GM13977 (cell line): ENCODE measurements at places on chromosomes 4 and X.

DNA sequence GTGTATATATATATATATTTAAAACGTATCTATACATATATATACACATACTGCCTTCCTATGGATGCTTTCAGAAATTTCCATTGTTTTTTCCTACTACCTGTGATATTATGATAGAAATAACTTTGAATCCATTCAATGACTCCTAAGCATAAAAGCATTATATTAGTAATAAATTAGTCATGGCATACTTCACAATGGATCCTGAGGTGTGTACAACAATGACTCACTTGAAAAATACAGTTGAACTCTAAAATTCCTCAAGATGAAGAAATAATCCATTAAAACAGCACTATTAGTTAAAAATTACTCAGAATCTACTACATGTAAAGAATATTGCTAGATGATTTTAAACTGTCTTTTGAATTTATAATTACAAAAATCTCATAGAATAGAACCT lies 201.1 kb downstream of the STPG2 start:
- no peak for DNase-seq

- peak; percentile 4 for DNase-seq
These were observed 108.8 kb downstream of the HHIP start for GRCh38 chr4:144754562-144755410.

DNA sequence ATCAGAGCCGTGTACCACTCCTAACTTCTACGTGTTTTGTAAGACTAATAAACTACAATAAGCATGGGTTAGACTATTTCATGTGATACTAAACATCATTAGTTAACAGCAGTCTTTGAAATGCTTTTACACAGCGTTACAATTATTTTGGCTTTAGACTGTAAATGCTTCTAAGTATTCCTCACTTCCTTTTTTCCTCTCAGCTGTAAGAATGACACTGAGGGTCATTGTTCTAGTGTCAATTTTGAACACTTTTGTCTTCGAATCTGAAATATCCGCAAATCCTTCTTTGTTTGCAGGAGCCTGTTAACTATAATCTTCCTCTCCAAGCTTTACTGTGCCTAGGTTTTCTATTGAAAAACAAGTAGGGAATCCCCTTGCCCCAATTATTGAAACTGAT lies 1.5 kb downstream of the ABCE1 start:
- no peak for DNase-seq

GRCh38 chrX:1178580-1179057 lies 33.8 kb downstream of the CRLF2 start:
- no peak for DNase-seq

GRCh38 chr4:90137555-90137954 lies 10.4 kb downstream of the CCSER1 start:
- no peak for DNase-seq

GRCh38 chr4:53622739-53623151 lies 31.5 kb upstream of the LNX1 start:
- DNase-seq: no peak

- no peak for DNase-seq
These were observed 28.7 kb upstream of the GYPA start for GRCh38 chr4:144169211-144169610.

DNA sequence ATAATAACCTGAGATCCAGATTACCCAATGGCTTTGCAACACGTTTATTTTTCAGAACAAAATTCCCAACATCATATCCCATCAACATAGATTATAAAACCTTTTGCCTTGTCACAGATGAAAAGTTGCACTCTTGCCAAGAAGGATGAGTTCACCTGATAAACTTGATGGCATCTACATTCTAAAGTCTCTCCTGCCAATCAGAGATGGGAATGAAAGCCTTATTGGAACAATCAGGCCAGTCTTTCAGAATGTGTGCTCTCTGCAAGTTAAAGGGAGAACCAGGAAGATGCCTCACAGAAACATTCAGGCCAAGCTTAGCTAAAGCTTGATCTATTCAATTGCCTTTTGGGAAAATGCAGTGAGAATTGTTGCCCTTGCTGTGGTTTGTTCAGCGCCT lies 1.3 kb downstream of the LPAR4 start:
- no peak for DNase-seq

DNA sequence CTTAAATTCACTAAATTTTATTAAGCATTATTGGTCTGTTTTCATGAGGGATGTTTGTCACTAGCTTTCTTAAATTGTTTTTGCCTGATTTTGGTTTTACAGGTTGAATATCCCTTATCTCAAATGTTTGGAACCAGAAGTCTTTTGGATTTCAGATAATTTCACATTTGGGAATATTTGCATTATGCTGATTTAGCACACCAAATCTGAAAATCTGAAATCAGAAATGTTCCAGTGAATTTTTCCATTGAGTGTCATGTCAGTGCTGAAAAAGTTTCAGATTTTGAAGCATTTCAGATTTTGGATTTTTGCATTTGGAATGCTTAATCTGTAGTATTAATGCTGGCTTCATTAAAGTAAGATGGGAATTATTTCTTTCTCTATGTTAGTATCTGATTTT lies 14.7 kb downstream of the FAM193A start:
- no peak for DNase-seq

DNA sequence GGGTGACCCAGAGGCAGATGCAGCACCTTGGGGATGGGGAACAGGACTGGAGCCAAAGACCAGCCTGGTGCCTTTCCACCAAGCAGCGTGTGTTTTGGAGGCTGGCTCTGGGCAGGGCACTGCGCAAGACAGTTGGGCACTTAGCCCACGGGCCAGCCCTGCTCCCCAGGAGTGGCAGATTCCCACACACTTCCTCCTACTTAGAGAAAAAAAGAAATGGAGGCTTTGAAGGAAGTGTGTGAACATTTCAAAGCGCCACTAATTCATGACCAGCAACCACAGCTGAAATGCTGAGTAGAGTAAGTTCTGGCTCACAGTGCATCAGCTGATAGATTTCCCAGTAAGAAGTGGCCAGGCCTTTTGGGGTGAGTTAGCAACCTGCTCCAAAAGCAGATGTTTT lies 54.9 kb upstream of the LGI2 start:
- no peak for DNase-seq

DNA sequence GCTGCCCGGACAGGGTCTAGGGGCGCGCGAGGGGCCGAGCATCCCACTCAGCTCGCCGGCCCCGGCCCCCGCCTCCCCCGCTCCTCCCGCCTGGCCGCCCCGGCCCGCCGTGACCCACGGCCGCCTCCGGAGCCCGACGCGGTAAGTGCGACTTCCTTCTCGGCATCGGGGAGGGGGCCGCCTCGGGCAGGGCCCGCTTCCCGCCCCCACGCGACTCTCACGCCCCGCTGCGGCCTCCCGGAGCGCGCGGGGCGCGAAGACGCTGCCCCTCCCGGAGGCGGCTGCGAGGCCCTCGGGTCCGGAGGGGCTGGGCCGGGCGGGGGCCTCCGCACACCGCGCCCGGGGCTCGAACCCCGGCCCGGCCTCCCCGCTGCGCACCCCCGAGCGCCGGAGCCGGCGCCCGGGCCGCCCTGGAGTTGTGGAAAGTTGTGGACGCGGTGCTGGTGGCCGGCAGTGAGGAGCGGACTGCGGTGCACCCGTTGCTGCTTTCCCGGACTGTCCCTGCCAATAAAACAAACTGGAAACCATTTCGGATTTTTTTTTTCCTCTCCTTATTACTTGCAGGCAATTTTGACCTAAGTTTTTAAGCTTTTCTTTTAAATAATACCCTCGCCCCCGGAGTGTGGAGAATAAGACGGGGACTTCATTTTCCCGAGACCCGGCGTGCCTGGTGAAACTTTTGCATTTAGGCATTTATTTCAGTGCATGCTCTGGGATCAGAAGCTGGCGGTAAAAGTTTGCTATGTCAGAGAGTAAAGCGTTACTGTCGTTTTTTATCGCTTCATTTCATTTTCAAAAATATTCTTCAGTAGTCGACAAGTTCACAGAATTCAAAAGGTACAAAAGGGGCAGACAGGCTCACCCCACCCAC lies 13.0 kb upstream of the TMEM156 start:
- no peak for DNase-seq

GRCh38 chr4:4350909-4351308 lies 36.0 kb upstream of the NSG1 start:
- DNase-seq: no peak

- no peak for DNase-seq
These were observed 16.3 kb downstream of the WDR13 start for GRCh38 chrX:48613502-48614160.

GRCh38 chrX:35919536-35920309 lies at the start of gene CFAP47:
Gene CFAP47 (plus strand): TSS chrX:35919734. CDS start chrX:35919800, 66 bp downstream.
- no peak for DNase-seq

- no peak for DNase-seq
These were observed 52.6 kb downstream of the CPZ start for GRCh38 chr4:8644966-8645752.

GRCh38 chrX:10441464-10441863 lies 178.9 kb downstream of the MID1 start:
- no peak for DNase-seq

DNA sequence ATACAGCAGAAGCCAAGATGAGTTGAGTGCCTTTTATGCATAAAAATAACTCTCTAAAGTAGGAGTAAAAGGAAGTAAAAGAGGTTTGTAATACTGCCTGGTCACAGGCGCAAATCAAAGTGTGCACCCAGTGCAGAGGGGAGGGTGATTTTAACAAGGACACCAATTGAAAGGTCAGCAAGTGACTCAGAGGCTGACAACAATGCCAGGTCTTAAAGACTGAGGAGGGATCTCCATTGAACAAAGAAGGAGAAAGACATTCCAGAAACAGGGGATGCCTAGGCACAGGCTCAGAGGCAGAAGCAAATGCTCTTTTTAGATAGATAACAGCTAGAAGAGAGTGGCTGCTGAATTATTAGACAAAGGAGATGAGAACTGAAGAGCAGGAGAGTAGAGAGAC lies 297.4 kb upstream of the VCX start:
- no peak for DNase-seq

- no peak for DNase-seq
These were observed 36.0 kb upstream of the ARSJ start for GRCh38 chr4:114015444-114015899.

GRCh38 chr4:183546376-183546775 lies 41.5 kb downstream of the ING2 start:
- DNase-seq: no peak

- DNase-seq: no peak
These were observed 189.6 kb downstream of the TMEM47 start for GRCh38 chrX:34467437-34467836.

GRCh38 chr4:151665022-151665784 lies 95.6 kb downstream of the GATB start:
- DNase-seq: no peak

- peak; percentile 37 for DNase-seq
These were observed 82.3 kb downstream of the PRSS12 start for GRCh38 chr4:118270492-118270891.

GRCh38 chr4:168200685-168201084 lies 108.3 kb downstream of the ANXA10 start:
- DNase-seq: no peak

DNA sequence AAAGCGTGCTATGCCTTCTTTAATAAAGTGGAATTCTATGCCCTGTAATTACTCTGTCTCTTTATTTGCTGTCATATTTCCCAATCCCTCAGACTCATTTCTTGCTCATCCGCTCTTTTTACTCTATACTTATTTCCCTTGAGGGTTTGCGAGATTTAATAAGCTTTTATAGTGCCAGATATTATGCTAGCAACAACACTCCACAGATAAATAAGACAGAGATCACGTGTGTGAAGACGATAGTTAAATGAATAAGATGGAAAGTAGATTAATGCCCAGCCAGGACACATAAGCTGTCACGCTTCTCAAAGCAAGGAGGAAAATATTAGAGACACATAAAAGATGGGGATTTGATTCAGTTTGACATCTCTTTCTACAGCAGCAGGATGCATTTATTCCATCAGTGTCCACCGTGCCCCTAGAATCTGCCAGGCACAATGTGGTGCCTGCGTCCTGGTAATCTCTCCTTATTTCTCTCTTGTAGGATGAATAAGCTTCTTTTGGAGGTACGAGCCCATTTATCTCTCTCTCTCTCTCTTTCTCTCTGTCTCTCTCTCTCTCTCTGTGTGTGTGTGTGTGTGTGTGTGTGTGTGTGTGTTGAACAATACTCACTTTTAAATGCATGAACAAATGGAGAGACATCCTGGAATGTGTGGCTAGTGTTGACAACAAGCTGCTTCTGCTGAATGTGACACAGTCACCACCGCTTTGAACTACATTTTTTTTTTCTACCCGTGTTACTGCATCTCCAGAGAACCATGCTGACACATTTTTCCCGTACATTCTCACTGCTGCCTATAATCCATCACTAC lies 48.2 kb downstream of the TMEM156 start:
- DNase-seq: no peak

- no peak for DNase-seq
These were observed 114.4 kb downstream of the SH3KBP1 start for GRCh38 chrX:19772822-19773628.

DNA sequence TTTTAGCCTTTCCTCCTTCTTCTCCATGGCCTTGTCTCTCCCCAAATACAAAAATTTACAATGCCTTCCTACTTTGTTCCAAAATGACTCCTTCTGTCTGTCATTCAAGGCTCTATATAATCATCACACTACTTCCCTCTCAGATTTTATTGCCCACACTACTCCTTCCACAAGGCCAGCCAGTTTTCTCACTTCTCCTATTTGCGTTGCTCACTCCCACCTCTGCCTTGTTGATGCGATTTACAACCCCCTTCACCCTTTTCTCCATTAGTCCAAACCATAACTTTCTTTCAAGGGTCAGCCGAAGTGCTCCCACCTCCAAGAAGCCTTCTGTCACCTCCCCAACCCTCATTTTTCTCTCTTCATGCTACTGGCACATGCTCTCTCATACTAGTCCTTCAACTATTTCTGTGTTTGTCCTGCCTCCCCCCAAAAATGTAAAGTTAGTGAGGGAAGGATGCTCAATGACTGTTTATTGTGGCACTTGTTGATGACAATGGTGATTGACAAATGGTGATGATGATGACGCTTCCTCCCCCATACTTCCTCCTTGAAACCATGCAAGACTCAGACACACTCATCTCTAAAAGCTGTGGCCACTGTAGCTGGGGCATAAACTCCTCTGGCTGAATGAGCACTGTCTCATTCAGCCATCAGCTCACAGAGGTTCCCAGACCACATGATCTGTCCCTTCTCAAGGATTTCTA lies 2.7 kb upstream of the XKRX start:
- DNase-seq: peak; percentile 40

DNA sequence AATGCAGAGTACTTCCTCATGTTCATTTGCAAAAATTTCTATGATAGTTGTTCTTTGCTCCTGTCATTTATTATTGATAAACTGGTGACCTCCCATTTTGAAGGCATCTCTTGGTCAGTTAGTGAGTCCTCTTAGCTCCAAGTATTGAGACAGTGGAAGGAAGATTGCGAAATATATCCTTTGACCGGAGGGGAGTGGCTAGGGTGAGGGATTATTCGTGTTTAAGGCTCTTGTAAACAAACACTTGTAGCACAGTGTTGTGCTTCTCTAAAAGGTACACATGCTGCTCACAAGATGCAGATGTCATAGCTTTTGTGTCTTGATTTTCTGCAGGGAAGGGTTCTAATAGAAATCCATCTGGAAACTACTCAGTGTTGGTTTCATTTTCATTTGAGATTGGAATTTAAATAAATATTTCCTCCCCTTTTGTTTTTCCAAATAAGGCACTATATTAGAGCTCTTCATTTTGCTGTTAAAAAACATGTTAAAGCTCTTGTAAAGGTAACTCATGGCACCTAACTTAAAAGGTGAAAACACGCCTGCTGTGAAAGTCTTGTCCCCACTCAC lies 21.8 kb downstream of the TXLNG start:
- DNase-seq: no peak
